ENCODE measurements at places on chromosomes 4 and X.

GRCh38 chr4:108361446-108361820 is 192.7 kb upstream of the LEF1 start:
- no peak for DNase-seq

GRCh38 chrX:20265221-20265725 is 1.4 kb downstream of the RPS6KA3 start:
- DNase-seq: peak; percentile 19

DNA sequence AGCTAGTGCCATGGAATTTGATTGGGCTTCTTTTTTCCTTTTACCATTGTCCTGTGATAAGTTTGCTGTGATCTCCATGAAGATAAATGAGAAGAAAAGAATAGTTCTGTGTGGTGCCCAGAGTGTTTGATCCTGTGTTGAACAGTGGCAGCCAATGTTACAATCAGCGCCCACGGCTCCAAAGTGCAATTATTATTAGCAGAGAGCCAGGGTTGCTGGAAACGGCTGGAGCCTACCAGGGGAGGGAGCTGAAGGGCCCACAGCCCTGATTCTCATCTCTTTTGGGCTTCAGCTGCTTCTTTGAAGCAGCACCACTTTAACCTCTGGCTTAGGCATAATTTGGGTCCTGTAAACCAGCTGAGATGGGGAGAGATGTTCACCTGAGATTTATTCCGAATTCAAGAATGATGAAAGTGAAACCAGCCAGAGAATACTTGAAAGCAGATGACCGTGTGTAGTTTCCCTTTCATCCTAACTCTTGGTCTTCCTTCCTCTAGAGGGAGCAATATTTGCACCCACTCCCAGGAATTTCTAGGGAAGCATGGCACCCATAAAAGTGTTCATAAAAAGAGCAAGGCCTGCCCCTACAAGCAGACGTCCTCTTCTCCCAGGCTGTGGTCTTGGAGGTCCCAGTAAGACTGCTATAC is 298.3 kb downstream of the EVC2 start:
- no peak for DNase-seq

- DNase-seq: no peak
Observed at GRCh38 chr4:76750716-76751115, 147.2 kb downstream of the SOWAHB start.

DNA sequence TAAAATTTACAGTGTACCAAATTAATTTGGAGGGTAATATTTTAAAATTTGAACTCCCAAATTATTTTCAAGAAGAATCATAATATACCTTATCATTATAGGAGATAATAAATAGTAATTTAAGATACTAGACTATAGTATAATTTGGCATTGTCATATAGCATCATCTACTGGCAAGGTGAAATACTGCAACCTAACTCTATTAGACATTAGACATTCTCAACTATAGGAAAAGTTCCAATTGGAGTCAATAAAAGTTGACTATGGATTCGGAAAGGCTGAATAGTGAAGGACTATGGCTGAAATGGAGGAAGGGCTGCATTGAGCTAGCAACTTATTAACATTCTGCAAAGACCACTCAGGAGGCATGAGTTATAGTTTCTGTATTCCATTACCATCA is 113.0 kb downstream of the PRDM5 start:
- DNase-seq: no peak

GRCh38 chrX:46572340-46572936 is 1.1 kb upstream of the CHST7 start:
- DNase-seq: peak; percentile 1

DNA sequence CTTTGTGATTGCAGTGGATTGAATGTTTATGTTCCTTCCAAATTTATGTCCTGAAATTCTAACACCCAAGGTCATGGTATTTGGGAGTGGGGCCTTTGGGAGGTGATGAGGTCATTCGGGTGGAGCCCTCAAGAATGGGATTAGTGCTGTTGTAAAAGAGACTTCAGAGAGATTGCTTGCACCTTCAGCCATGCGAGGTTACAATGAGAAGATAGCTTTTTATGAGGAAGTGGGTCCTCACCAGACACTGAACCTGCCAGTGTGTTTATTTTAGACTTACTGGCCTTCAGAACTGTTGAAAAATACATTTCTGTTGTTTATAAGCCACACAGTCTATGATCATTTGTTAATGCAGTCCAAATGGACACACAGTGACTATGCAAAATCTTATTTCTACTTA is 161.0 kb upstream of the GPRIN3 start:
- DNase-seq: no peak

- DNase-seq: no peak
Observed at GRCh38 chr4:77040270-77040669, 35.5 kb downstream of the CCNI start.

- DNase-seq: no peak
Observed at GRCh38 chr4:126756050-126756829, 876.5 kb upstream of the INTU start.

GRCh38 chr4:96756584-96756983 is 916.7 kb downstream of the PDHA2 start:
- no peak for DNase-seq

GRCh38 chr4:101169044-101170014 is 178.0 kb downstream of the PPP3CA start:
- DNase-seq: peak; percentile 74

DNA sequence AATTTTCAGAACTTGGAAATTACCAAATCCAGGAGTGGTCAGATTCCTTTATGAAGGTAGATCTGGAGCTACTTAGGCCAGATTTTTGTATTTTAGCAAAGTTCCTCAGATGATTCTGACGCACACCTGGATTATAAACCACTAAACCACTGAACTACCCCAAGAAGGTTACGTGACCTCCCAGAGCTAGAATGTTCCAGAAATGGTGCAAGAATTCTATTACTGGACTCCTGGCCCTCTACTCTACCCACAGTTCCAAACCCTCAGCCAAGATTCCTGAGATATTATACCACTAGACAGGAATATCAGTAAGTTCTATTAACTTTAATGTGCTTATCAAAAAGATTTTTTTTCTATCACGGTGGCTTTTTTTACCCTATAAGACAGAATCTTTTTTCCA is 67.1 kb downstream of the ABCG2 start:
- DNase-seq: no peak

DNA sequence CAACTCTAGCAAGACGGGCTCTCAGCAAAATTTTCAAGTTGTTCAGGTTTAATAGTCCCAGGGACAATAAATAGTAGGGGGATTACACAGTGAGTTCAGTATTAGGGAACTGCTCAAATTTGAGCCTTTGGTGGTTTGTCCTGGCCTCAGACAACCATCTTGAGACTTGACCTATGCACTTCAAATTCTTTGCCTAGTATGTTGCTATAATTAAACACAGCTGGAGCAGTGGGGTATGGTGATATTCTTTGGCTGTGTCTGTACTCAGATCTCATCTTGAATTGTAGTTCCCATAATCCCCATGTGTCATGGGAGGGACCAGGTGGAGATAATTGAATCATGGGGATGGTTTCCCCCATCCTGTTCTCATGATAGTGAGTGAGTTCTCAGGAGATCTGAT is 43.3 kb upstream of the TEX13A start:
- no peak for DNase-seq

DNA sequence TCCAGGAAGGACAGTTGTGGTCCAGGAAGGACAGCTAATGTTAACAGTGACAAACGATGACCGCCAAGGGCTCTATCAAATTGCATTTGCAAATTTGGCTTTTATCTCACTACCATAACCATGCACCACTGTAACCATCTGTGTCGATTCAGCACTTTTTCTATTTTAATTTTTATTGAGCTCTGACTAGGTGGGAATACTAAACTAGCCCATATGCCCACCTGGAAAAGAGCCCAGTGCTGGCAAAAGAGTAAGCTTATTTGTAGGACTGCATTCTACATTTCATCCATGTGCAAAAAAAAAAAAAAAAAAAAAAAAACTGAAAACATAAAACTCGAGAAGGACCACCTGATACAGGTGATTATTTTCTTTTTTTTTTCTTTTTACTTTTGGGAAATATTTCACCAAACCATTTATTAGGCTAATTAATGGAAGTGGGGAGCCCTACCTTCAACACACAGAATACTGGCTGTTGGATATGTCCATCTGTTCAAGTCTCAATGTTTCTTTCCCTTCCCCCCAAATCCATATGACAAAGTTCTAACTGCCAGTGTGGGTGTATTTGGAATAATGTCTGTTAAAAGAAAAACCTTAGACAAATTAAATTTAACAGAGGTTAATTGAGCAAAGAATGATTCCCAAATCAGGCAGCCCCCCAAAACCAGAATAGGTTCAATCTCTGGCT is 99.5 kb upstream of the MXRA5 start:
- DNase-seq: no peak

DNA sequence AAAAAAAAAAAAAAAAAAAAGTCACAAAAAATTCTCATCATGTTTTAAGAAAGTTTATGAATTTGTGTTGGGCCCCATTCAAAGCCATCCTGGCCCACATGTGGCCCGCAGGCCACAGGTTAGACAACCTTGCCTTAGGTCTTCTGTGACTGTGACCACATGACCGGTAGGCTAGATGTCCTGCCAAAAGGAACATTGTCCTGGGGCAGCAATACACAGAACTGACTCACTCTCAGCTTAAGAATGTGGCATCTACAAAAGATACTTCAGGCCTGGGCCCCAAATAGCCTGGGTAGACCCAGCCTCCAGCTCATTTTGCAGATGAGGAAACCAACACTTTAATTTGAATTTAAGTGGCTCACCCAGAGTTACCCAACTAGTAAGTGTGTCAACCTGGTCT is 10.0 kb downstream of the AWAT2 start:
- DNase-seq: no peak

DNA sequence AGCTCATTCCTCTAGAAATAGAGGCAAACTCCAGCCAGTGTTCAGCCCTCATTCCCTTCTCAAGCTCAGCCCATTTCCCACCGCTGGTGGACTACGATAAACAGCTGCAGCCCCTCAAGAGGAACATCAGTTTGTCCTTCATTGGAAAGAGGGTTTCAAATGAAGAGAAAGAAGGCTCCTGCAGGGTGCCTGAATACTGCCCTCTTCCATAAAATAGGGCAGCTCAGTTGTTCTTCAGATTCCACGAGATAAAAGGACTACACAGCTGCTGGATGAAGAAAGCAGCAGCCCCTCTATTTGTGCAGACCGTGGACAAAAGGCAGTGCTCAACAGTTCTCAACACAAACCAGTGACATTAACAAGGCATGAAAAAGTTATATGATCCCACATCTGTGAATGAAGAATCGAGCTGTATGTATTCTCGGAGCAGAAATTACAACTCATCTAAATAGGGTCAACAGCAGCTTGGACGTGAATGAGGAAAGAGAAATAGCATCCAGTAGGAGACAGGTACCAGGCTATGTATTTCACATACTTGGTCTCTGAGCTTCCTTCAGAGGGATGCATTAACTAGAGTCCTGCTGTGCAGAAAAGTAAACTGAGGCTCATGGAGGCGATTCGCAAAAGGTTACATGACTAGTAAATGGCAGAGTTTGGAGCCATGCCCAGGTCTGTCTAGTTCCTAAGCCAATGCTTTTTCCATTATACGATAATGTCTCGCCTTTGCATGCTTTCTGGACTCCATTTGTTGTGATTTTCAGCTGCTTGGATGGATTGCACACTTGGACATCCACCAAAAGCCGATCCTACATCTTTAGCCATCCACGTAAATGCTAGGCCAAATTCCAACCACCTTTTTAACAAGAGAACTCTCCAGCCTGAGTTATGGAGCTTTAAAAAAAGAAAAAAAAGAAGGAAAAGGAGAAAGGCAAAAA is 301.2 kb upstream of the PPARGC1A start:
- DNase-seq: no peak

DNA sequence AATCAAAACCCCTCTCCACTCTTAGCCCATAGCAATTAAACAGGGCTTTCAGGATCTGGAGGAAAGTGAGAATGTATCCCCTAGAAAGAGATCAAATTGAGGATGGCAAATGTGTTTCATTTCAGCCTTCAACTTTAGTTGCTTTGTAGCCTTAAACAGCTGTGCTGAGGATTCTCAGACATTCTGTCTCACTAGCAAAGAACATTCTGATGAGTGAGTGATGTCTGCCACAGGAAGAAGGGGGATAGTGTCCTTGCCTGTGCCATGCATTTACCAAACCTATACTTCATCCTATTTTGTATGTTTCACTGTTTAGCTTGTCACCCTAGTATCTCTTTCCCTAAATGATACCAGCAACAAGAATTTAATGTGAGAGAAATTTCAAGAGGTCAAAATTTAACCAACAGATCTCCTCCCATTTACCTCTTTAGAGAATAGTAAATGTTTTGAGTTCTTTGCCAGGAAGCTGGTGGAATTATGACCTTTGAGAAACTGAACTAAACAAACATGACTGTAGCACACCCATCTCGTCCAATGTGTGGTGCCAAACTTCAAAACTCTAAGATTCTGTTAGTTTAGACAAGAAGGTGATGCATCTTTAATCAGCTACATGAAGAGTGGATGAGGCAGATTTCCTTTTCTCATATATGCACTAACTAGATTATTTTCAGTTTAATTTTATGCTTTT is 165.6 kb downstream of the PALLD start:
- DNase-seq: no peak

GRCh38 chr4:78056265-78057129 is 626 bp upstream of the FRAS1 start:
- peak; percentile 96 for DNase-seq

- DNase-seq: no peak
Observed at GRCh38 chr4:150237110-150237872, 159.0 kb downstream of the DCLK2 start.

GRCh38 chr4:153221783-153222706 is 17.8 kb downstream of the TRIM2 start:
- peak; percentile 51 for DNase-seq

- DNase-seq: no peak
Observed at GRCh38 chr4:164866817-164867490, 10.0 kb upstream of the APELA start.

DNA sequence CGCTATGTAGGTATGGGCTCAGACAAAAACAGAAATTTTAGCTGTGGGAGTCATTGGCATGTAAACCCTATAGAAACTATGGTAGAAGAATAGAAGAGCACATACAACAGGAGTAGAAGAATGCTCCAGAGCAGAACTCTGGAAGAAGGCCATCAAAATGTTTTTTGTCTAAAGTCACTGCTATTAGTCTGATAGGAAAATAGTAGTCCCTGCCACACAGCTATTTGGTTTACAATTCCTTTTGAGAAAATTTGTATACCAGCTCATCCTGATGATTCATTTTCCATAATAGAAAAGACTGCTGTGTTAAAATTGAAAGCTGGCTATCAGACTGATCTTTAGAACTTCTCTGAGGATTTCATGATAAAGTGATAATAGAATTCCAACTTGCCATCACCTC is 32.8 kb upstream of the ADAD1 start:
- no peak for DNase-seq
